ENCODE measurements at places on chromosomes 16 and 17.

DNA sequence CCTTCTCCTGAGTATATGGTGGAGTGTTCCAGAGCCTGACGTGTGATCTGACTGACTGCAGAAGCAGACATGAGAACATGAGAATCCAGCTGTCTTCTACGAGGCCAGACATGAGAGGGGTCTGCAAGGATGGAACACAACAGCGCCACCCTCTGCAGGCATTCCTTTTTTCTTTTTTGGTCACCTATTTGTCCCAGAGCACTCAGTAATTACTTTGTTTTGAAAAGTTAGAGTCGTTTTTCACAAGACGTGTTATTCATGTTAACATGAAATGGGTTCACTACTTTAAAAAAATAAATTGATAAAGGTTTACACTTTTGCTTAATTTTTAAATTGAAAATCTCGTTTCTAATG lies 43.8 kb upstream of the ATP2A3 start:
- no peak for DNase-seq

DNA sequence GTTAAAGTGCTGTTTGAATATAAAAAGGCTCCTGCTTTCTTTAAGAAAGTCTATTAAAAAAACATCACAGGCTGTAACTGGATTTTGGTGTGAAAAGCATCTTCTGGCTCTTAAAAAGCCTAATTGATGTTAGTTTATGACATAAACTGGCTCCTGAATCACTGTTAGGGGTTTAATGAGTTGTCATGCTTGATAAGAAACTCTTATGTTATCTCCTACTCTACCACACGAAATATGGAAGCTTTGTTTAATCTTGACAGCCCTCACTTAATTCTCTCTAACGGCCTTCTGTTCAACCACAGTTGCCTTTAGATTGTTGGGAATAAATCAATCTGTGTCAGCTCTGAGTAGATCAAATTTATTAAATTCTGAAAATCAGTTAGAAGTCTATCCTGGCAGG lies 51.5 kb downstream of the CPPED1 start:
- no peak for DNase-seq

DNA sequence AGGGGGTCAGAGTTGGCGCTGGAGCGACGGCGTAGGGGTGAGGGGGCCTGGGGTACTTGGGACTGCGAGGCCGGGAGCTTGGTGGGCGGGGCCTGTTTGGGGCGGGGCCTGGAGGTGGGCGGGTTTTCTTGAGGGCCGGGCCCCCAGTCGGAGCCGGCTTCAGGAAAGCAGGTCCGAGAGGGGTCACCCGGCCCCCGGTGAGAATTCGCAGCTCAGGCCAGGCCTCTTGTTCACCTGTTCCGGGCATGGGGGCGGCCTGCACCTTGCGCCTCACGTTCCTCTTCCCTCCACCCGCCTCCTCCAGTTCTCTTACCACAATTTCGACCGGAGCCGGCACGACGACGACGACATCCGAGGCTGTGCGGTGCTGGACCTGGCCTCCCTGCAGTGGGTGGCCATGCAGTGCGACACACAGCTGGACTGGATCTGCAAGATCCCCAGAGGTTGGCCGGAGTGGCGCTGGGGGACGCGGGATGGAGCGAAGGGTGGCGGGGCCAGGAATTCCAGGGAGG lies 52.5 kb downstream of the MRC2 start:
- no peak for DNase-seq

- DNase-seq, result no peak
These were observed 219.7 kb upstream of the CPHXL start for GRCh38 chr16:75945916-75946457.

- DNase-seq, result no peak
These were observed 4.4 kb downstream of the TBX2 start for GRCh38 chr17:61403801-61404662.

- DNase-seq, result no peak
These were observed 14.1 kb downstream of the ARHGEF15 start for GRCh38 chr17:8324132-8324531.

DNA sequence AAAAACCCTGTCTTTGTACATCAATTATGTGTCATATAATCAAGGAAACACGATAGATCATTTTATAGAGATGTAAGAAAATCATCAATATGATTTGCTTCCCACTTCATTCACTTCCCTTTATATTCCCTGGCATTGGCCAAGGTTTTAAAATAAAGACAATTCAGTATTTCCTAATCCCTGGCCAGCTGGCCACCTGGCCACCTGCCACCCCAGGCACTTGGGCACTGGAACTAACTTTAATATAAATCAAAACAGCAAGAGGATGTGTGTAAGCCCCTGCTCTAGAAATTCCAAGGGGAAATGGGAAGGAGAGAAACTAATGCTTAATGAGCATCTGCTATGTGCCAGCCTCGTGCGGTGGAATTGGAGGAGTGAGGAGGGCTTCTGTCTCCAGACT lies 58.6 kb upstream of the TOB1 start:
- no peak for DNase-seq

- DNase-seq, result peak; percentile 71
These were observed 31.0 kb upstream of the RHOT1 start for GRCh38 chr17:32111141-32111771.

Measured in activated naive CD4-positive, alpha-beta T cell treated with anti-CD3 and anti-CD28 coated beads for 36 hours (primary cell).